RPMI8226 (cell line): ENCODE measurements at places on chromosomes 5 and 9.
A peak's percentile ranks its signal among the peaks of the same experiment; 100 is the strongest.

GRCh38 chr9:84823421-84824271, 154.1 kb downstream of the NTRK2 start:
- DNase-seq: peak; percentile 5

DNA sequence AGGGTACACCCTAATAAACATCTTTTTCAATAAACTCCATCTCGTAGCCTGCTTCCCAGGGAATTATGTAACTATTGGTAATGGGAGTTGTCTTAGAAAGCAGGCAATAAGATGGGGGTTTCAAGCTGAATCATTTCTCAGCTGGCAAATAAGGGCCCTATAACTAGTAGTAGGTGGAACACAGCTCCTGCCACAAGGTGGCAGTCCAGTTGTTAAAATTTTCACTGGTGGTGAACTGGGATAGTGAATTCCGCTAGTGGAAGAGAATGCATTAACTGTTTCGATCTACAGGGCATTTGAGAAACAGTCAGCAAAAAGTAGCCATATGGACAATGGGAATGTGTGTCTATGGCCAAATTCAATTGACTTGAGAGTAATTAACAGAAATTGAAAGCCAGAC, 27.7 kb downstream of the PCDHB15 start:
- DNase-seq: no peak

DNA sequence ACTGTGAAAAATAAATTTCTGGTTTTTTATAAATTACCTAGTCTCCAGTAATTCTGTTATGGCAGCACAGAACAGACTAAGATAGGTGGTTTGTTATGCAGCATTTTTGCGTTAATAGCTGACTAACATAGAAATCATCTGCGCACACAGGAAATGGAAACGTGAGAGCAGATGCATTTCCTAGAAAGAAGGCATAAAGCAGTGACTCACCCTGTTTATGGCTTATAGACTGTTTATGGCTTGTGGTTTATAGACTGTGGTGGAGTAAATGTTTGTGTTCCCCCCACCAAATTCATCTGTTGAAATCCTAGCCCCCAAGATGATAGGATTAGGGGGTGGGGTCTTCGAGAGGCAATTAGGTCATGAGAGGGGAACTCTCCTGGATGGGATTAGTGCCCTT, 18.3 kb upstream of the OSMR start:
- no peak for DNase-seq

DNA sequence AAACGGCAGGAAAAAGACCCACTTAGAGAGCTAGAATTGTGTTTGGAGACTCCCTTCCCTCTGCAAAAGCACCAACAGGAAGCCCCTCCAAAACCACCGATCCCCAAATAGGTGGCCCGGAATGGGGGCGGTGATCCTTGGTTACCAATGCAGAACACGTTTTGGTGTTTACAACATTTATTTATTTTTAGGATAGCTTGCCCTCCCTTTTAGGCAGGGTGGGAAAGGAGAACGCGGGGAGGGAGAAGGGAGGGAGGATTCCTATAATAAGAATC, 579 bp upstream of the NTRK2 start:
- no peak for DNase-seq

DNA sequence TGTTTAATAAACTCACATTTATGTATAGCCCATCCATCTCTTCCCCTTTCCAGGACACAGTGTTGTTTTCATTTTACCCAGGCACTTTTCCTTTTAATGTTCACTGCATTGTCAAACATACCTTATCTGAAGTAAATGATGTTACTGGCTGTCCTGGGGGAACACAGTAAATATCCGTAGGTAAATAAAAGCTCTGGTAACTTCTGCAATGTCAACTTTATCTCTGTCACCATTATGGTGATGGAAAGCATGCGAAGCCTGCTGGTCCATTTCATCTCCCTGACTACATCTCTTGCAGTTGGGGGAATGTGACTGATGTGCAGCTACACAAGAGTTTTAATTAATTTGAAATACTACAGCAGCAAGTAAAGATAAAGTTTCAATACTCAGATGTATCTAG, 1162.1 kb upstream of the SEMA6A start:
- no peak for DNase-seq

- peak; percentile 76 for DNase-seq
Observed at GRCh38 chr5:100827481-100827889, 75.6 kb downstream of the ST8SIA4 start.

GRCh38 chr5:7663808-7664207, 187.1 kb downstream of the CFAP90 start:
- DNase-seq: no peak

DNA sequence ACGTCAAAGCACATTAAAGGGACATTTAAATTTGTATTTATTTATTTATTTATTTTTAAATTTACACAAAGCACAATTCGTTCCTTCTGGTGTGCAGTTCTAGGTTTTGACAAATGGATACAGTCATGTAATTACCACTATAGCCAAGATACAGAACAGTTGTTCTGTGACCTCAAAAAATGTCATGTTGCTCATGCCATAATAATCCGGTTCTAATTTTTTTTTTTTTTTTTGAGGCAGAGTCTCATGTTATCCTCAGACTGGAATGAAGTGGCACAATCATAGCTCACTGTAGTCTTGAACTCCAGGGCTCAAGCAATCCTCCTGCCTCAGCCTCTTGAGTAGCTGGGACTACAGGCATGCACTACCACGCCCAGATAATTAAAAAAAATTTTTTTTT, 7.8 kb downstream of the IGFBPL1 start:
- no peak for DNase-seq

DNA sequence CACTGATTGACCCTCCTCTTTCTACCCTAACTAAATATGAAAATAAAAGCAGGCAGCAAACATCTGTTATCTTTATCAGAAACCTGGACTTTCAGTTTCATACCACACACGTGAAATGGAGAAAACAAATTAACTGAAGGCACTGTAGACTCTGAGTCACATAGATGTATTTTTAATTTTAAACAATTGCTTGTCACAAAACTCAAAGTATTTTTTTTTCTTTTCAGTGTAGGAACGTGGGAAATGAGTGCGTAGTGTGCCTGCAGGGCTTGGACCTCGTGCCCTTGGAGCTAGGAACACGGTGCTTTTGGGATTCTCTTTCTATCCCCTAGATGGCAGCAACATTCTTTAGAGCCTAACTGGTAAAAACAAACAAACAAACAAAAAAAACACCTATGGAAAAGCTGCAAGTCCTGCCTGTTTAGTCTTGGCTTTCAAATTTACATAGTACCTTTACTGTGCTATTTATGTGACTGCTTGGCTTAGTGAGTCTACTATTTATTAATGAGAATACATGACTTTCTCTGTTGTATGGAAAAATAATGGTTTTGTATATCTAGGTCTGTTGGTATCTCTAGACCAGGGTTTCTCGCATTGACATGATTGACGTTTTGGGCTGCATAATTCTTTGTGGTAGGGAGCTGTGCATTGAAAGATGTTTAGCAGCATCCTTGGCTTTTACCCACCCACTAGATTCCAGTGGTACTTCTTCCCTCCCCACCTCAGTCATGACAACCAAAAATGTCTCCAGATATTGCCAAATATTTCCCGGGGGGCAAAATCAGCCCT, 16.8 kb upstream of the ACTBL2 start:
- DNase-seq: peak; percentile 58

DNA sequence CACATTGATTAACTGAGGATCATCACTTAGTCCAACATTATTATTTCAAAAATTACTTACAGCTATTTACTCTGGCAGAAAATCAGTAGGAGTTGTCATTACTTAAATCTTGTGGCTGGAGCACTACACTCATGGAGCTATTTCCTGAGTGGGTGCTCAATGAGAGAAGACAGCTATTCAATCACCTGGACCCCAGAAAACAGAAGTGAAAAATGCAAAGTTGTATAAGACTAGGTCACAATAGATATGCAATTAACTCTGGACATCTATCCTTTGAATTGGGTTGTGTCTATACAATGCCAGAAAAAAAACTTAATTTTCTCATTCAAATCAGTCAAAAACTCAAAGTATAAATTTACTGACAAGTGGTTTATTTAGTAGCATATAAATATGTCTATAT, 340.9 kb downstream of the EFNA5 start:
- DNase-seq: no peak

- DNase-seq: peak; percentile 78
Observed at GRCh38 chr9:129221233-129221632, 43.2 kb upstream of the IER5L start.

DNA sequence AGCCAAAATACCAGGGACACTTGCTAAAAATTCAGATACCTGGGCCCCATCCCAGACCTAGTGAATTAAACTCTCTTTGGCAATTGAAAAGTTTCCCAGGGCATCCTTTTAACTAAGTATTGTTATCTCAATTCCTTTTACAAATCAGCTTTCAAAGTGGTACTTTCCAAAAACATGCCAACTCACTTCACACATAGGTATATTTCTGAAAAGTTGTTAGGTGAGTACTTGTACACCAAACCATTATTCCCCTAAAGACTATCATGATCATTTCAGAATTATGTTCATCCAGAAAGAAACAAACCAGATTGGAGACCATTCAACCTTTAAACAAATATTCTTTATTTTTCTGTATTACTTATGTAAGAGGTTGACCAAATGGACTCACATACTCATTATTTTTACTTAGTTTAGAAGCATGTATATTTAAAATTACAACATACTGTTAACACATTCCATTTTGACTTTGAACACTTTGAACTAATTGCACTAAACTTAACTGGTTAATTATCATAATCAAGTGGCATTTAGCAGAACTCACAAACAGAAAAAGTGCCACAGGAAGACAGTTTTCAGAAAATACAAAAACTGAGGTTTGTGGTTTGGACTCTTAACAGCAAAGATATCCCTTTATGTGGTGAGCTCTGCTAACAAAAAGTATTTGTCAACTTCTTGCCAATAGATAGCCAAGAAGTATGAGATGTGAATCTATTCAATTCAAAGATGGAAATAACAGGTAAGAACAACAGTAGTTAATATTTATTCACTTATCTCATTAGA, 40.7 kb downstream of the KIAA0825 start:
- DNase-seq: no peak

GRCh38 chr5:43592363-43592762, 10.6 kb upstream of the NNT start:
- no peak for DNase-seq

DNA sequence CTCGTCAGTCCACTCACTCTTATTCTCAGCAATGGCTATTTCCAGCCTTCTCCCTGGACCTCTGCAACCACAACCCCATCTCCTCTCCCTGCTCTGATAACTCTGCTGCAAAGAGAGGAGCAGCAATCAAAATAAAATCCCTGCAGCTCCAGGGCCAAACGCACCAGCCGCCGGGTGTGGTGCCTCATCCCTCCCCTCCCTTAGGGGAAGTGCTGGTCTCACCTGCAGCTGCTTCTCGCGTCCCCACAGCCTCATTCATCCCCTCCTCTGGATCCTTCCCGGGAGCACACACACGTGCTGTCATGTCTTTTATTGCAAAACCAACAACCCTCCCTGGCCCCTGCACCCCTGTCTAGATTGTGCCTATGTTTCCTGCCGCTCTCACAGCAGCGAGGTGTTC, 77.8 kb downstream of the TENT4A start:
- no peak for DNase-seq

GRCh38 chr5:123814801-123815470, 303.0 kb downstream of the CSNK1G3 start:
- DNase-seq: no peak

- no peak for DNase-seq
Observed at GRCh38 chr5:74441616-74442015, 198.9 kb downstream of the ENC1 start.

- peak; percentile 2 for DNase-seq
Observed at GRCh38 chr9:90546200-90546599, 96.4 kb downstream of the DIRAS2 start.

DNA sequence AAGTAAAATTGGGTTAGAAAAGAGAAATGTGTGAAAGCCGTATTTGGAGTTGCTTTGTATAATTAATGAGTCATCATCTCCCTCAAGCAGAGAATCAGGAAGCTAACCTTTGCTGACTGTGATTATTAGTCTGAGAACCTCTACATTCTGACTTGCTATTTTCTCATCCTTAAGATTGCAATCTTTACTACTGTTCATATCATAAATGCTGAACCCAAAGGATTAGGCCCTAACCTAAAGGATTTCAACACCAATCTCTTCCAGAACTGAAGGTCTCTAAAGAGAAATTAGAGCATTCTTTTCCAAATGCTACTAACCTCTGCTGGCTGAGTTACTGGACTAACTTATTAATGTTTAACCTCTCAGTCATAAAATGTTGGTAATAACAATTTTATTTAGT, 538.1 kb upstream of the MEF2C start:
- no peak for DNase-seq

- DNase-seq: no peak
Observed at GRCh38 chr9:78234810-78235209, 1.1 kb upstream of the CEP78 start.

- DNase-seq: no peak
Observed at GRCh38 chr9:128901822-128902221, 19.0 kb upstream of the PHYHD1 start.

DNA sequence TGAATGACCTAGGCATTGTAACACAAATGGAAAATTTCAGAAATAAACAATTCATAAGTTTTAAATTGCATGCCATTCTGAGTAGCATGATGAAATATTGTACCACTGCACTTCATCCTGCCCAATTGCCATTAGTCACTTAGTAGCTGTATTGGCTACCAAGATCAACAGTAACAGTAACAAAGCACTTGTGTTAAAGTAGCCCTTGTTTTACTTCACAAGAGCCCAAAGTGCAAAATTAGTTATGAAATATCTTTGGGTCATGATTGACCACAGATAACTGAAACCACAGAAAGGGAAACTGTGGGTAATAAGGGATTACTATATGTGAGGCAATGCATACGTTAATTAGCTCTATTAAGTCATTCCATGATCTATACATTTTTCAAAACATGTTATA, 33.3 kb upstream of the RORB start:
- no peak for DNase-seq

DNA sequence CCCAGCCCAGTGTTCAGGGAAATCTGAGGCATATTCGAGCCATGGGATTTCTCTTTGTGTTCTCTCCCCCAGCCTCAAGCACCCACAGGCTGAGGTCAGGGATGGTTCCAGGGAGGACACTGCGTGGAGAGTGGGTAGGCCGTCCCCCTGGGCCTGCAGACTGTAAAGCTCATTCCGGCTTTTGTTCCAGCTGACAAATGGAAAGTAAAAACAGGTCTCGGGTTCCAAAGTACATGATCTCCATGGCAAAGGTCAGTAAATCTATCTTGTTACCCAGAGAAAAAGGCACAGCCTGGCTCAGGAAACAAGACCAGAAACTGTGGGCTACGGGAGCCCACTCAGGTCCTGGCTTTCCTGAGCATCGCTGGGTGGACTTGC, 116.2 kb downstream of the ROR2 start:
- DNase-seq: no peak

DNA sequence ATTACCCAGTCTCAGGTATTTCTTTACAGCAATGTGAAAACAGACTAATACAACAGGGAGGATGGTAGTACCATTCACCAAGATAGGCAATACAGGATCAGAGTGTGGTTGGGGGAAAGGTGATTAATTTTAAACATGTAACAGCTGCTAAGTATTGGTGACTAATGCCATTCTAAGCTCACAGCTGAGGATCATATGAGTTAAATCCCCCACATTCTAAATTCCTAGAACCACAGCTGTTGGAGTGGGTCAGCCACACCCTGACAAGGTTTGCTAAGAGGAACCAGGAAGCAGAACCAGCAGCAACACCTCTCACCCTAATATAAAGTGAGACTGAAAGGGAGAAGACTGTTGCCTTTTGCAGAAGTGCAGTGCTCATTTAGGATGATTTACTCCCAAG, 24.8 kb downstream of the HSPB3 start:
- DNase-seq: no peak

GRCh38 chr9:126927419-126927818, 12.8 kb downstream of the RALGPS1 start:
- DNase-seq: no peak

GRCh38 chr5:90366948-90367347, 42.6 kb downstream of the CETN3 start:
- DNase-seq: no peak

GRCh38 chr5:7391215-7391614, 4.7 kb upstream of the ADCY2 start:
- no peak for DNase-seq
